ENCODE measurements at places on chromosomes 6 and 20. TPM values are rescaled to one million over a fixed set of nuclear protein-coding genes. Genes with fewer than 3 reads are reported as not detected.

DNA sequence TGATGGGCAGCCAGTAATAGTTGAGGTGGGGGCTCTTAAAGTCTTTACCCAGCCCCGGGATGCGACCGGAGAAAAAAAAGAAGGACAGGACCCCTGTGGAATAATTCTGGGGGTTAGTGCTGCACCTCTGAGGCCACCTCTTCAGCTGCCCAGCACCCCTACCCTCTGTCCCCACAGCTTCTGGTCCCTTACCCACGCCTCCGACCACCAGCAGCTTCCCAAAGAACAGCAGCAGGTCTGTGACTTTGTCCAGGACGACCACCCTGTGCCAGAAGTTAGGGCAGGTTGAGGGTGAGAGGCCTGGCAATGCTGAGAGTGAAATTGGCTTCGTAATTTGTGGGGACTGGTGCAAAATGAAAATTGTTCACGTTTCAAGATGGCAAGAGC, 2.2 kb upstream of the NEU1 start:
- no peak overlapping the region for H3K4me3 ChIP-seq
- H3K36me3 ChIP-seq: no peaks in the 10 kb centered on the region
- H3K27ac ChIP-seq: no peak overlapping the region

GRCh38 chr6:39426073-39426456, 103.6 kb upstream of the KCNK16 start:
- no peaks in the 10 kb centered on the region for H3K36me3 ChIP-seq
- H3K27ac ChIP-seq: no peak overlapping the region
- H3K4me3 ChIP-seq: no peak overlapping the region
- DNase-seq: no peak

GRCh38 chr20:58783511-58784011, 67.1 kb downstream of the GNAS-AS1 start:
- H3K27ac ChIP-seq: no peak overlapping the region
- H3K4me3 ChIP-seq: no peak overlapping the region
- no peaks in the 10 kb centered on the region for H3K4me1 ChIP-seq
- no peak for DNase-seq
- H3K27me3 ChIP-seq: no peaks in the 10 kb centered on the region
- H3K36me3 ChIP-seq: no peaks in the 10 kb centered on the region

GRCh38 chr6:111667931-111668330, 62.3 kb upstream of the TRAF3IP2 start:
- peaks cover 74% of the 10 kb centered on the region for H3K36me3 ChIP-seq
- H3K27me3 ChIP-seq: no peaks in the 10 kb centered on the region
- no peaks in the 10 kb centered on the region for H3K4me1 ChIP-seq
- H3K27ac ChIP-seq: no peak overlapping the region
- no peak overlapping the region for H3K4me3 ChIP-seq
- no peak for DNase-seq

- no peak for DNase-seq
- H3K36me3 ChIP-seq: peaks cover 61% of the 10 kb centered on the region
- no peak overlapping the region for H3K27ac ChIP-seq
- H3K4me1 ChIP-seq: no peaks in the 10 kb centered on the region
- no peak overlapping the region for H3K4me3 ChIP-seq
Observed at GRCh38 chr6:149455031-149455732, 29.6 kb downstream of the ZC3H12D start.

DNA sequence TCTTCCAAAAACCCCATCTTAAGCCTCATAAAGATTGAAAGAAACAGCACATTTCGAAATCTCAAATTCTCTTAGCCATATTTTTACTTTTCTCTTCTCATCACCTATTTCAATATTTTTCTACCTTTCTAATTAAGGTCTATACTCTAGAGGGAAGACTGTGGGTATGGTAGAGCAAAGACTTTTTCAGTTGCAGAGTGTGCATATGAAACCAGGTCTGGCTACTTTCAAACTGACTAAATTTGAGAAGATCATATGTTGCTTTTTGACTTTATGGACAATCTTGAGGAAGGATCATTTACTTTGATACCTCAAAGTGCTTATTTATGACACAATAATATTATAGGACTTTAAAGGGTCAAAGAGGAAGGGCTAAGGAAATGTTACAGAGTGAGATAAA, 20.7 kb downstream of the FILIP1 start:
- no peak overlapping the region for H3K4me3 ChIP-seq
- no peak overlapping the region for H3K27ac ChIP-seq
- no peaks in the 10 kb centered on the region for H3K36me3 ChIP-seq
- H3K27me3 ChIP-seq: no peaks in the 10 kb centered on the region
- H3K4me1 ChIP-seq: no peaks in the 10 kb centered on the region

- no peak for DNase-seq
- no peak overlapping the region for H3K4me3 ChIP-seq
- no peaks in the 10 kb centered on the region for H3K36me3 ChIP-seq
- no peaks in the 10 kb centered on the region for H3K27me3 ChIP-seq
Observed at GRCh38 chr6:37020381-37020780, 14.9 kb downstream of the FGD2 start.

GRCh38 chr6:22575190-22575589, 5.8 kb downstream of the HDGFL1 start:
- no peaks in the 10 kb centered on the region for H3K27me3 ChIP-seq
- H3K27ac ChIP-seq: no peak overlapping the region
- DNase-seq: no peak
- no peak overlapping the region for H3K4me3 ChIP-seq
- H3K4me1 ChIP-seq: no peaks in the 10 kb centered on the region

DNA sequence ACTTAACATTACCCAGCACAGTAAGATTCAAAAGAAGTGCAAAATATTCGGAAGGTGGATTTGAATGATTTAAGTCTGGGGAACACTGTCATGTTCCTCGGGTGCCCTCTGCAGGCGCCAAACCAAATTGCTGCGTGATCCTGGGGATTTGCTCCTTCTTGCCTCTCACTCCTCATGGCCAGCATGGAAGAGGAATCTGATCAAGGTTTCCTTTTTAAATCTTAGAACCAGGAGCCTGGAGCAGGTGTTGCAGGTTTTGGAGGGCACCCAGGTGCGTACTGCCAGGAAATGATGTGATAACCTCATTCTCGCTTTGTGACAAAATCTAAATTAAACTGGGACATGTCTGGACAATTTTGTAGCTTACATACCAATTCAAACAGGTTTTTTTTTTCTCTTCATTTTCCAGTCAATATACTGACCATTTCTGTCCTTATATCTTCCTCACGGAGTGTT, 8.1 kb upstream of the PFDN4 start:
- H3K4me1 ChIP-seq: no peaks in the 10 kb centered on the region
- no peak overlapping the region for H3K4me3 ChIP-seq
- no peak overlapping the region for H3K27ac ChIP-seq
- peak; percentile 56 for DNase-seq
- no peaks in the 10 kb centered on the region for H3K27me3 ChIP-seq

DNA sequence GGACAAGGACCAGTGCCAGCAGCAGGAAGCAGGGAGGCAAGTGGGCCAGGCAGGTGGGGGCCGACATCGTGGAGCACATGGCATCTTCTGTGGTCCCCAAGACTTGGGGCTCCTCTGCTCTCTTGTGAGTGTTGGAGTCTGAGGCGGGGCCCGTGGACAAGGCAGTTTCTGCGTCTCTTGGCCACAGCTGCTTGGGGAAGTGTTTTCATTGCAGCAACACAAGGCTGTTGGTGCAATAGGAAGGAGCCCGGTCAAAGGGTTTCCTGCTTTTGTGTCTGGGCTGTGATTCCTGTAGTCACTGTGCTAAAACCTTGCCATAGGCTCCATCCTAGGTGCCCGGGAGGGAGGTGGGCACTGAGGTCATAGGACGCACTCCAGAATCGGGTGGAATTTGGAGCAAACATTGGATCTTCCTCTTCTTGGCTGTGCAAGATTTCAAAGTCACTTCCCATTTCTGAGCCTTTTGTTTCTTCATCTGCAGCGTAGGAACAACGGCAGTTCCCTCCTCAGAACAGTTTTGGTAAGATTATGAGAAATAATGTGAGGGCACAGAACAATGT, at the start of gene SIRPB2:
Gene SIRPB2 (minus strand): TSS at position 140 of the 560 bp plus-strand sequence. CDS start 61 bp downstream, at position 79.
- no peak for DNase-seq
- H3K27ac ChIP-seq: no peak within 1 kb of the TSS
- no peaks in the 10 kb centered on the region for H3K27me3 ChIP-seq
- no peaks in the 10 kb centered on the region for H3K36me3 ChIP-seq
- H3K4me1 ChIP-seq: no peaks in the 10 kb centered on the region

- H3K4me1 ChIP-seq: no peaks in the 10 kb centered on the region
- H3K27ac ChIP-seq: no peak overlapping the region
- no peak overlapping the region for H3K4me3 ChIP-seq
- no peaks in the 10 kb centered on the region for H3K27me3 ChIP-seq
Observed at GRCh38 chr20:48163505-48163904, 378.2 kb upstream of the SULF2 start.

DNA sequence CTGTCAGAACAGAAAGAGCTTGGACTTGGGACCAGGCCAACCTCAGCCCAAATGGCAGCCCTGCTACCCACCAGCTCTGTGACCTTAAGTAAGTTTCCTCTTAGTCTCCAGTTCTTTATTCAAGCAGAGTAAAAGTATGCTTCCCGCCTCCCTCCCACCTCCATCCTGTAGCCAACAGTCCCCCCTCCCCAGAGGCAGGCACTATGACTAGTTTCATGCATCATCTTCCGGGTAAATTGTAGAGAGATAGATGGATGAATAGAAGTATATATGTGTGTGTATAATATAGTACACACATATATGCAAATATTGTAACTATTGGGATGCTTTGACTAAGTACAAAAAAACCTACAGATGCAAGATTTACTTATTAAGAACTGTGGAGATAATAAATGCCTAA, 39.5 kb upstream of the B4GALT5 start:
- H3K4me1 ChIP-seq: no peaks in the 10 kb centered on the region
- no peaks in the 10 kb centered on the region for H3K27me3 ChIP-seq
- no peaks in the 10 kb centered on the region for H3K36me3 ChIP-seq
- H3K27ac ChIP-seq: no peak overlapping the region
- no peak for DNase-seq

GRCh38 chr6:125001684-125002405, 39.6 kb downstream of the RNF217 start:
- H3K27ac ChIP-seq: no peak overlapping the region
- DNase-seq: no peak
- no peaks in the 10 kb centered on the region for H3K36me3 ChIP-seq
- no peaks in the 10 kb centered on the region for H3K4me1 ChIP-seq

DNA sequence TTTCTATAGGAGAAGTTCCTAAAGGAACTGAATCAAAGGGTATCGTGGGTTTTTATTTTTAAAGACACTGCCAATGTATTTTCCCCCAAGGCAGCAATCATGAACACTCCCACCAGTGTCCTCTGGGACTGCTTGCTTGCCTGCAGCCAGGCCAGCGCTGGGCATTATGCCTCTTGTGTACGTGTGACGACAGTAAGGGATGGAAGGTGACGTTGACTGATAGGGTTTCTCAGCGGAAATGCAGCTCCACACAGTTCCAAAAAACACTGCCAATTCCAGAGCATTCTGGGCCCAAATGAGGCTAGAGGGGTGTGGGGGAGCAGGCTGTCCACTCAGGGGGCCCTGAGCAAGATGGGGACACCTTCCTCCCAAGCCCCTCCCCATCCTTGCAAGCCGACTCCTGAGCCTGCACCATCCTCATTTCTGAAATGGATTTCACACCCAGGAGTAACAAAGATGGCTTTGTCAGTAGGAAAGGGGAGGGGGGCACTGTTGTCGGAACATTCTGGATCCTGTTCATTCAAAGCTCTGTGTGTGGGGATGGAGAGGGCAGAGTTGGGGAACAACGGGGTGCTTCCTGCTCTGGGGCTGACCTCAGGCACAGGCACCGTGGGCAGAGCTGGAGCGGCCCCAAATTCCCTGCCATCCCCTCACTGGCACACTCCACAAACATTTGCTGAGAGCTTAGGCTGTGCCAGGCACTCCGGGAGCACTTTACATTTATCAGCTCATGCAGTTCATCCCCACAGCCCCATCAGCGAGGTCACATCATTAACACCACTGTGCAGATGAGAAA, 20.0 kb downstream of the PREX1 start:
- H3K36me3 ChIP-seq: peaks cover 15% of the 10 kb centered on the region
- no peaks in the 10 kb centered on the region for H3K27me3 ChIP-seq
- H3K4me3 ChIP-seq: no peak overlapping the region
- no peak for DNase-seq
- no peak overlapping the region for H3K27ac ChIP-seq

GRCh38 chr6:34851361-34851760, 36.5 kb downstream of the TAF11 start:
- H3K4me1 ChIP-seq: no peaks in the 10 kb centered on the region
- DNase-seq: no peak
- peaks cover 11% of the 10 kb centered on the region for H3K36me3 ChIP-seq
- H3K4me3 ChIP-seq: no peak overlapping the region
- H3K27ac ChIP-seq: no peak overlapping the region

DNA sequence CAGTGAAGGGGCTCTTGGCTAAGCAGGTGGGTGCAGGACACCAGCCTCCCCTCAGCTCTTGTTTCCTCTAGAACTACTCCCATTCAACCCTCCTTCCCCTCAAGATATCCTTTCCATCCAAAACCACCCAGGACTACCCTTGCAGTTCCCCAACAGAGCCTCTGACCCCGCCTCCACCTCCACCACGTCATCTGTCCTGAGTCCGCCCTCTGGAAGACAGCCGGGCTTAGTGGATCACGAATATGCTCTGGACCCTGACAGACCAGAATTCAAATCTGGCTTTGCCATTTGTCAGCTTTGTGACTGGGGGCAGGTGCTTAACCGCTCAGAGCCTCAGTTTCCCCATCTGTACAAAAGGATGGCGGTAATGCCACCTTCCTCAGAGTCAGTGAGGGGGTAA, 31.4 kb downstream of the TFEB start:
- no peak overlapping the region for H3K27ac ChIP-seq
- no peak for DNase-seq

DNA sequence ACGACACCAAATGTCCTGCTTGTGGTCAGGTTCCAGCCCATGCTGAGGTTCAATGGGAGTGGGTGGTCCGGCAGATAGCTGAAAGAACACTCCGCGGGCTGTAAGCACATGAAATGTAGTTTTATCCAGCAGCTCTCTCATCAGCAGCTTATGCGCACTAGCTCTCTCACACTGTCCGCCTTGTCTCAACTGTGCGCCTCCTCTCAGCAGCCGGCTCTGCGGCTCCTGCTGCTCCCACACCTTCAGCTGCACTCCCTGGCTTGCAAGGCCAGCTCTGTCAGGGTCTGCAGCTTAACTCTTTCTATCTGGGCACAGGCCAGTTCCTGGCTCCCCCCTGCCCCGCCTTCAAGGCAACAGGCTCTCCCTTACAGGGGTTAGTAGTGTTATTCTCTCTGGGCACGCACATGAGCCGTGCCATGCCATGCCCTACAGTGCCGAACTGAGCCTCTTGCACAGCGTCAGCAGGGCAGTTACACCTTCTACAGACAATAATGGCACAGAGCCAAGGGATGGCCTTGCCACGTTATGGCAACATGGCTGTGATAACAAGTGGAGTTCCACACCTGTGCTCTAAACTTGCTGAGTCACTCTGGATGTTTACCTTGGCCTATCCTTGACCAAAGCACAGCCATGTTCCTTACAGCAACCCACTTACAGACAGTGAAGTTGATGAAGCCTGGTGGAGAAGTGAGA, 84.0 kb upstream of the LRFN2 start:
- no peaks in the 10 kb centered on the region for H3K4me1 ChIP-seq
- no peak overlapping the region for H3K4me3 ChIP-seq

Gene TGM3
- not detected for total RNA-seq

Gene ACAT2
- 30.9 TPM for total RNA-seq

Gene RUNX2
- 24.0 TPM for total RNA-seq

Gene RIMS4
- not detected for total RNA-seq

Gene ADGB
- total RNA-seq: not detected

Gene ZNF343
- total RNA-seq: 11.8 TPM

Gene TSBP1
- not detected for total RNA-seq

Gene ENPP5
- total RNA-seq: 0.89 TPM

Gene POPDC3
- not detected for total RNA-seq

Gene TOMM34
- 8.5 TPM for total RNA-seq

Gene NFATC2
- 64.9 TPM for total RNA-seq

Gene CASS4
- 10.9 TPM for total RNA-seq
